ENCODE measurements at places on chromosomes 5 and 9.

- DNase-seq = no peak
Observed at GRCh38 chr9:116230051-116230632, 76.6 kb downstream of the PAPPA start.

DNA sequence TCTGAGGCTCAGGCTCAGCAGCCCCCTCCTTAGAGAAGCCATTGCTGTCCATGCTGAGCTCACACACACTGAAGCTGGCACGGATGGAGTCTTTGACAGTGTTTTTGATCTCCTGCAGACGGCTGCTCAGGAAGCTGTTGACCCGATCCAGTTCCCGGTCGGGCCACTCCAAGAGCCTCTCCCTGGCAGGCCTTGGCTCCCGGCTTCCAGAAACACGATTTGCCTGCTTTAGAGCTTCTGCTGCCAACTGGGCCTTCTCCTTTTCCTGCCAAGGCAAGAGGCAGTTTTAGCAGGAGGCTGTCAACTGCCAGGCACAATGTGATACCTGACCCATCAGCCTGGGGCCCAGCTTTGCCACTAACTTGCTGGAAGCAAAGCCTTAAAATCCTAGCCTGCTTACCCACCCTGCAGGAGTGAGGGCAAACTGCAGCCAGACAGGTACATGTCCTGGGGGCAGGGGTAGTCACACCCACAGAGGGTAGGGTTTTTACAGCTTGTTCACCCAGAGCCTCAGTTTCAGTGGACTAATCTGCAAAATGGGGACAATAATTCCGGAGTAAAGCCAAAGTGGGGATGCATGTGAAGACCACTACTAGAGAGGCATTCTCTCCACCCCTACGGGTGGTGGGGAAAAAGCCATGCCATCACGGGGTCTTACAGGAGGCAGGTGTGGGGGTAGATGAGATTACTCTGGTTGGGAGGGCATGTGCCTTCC is 8.3 kb upstream of the DDX41 start:
- no peak for DNase-seq

- DNase-seq = no peak
Observed at GRCh38 chr9:83290692-83291091, 227.8 kb upstream of the RASEF start.

GRCh38 chr5:110289512-110289810 is 437.0 kb downstream of the TMEM232 start:
- no peak for DNase-seq

- no peak for DNase-seq
Observed at GRCh38 chr5:73328640-73329039, 119.9 kb downstream of the FOXD1 start.

DNA sequence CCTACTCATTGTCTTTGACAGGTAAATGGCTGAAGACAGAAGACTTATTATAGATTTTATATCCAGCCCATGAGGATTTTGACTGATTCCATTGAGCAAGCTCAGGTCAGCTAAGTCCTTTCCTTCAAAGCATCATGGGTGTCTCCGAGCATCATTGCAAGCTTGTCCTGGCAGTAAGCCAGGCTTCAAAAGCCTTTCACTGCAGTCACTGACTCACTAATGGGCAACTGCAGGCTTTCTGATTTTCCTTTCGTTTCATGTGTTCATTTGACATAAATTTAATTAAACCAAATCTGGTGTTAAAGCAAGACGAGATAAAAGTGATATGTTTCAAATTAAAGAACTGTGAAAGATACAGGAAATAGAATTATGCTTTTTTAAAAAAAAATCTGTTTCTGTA is 426.2 kb downstream of the ANXA1 start:
- no peak for DNase-seq
